ENCODE measurements at places on chromosomes 16 and 17.

GRCh38 chr16:10368969-10369551 is 16.8 kb upstream of the ATF7IP2 start:
- no peak for DNase-seq

DNA sequence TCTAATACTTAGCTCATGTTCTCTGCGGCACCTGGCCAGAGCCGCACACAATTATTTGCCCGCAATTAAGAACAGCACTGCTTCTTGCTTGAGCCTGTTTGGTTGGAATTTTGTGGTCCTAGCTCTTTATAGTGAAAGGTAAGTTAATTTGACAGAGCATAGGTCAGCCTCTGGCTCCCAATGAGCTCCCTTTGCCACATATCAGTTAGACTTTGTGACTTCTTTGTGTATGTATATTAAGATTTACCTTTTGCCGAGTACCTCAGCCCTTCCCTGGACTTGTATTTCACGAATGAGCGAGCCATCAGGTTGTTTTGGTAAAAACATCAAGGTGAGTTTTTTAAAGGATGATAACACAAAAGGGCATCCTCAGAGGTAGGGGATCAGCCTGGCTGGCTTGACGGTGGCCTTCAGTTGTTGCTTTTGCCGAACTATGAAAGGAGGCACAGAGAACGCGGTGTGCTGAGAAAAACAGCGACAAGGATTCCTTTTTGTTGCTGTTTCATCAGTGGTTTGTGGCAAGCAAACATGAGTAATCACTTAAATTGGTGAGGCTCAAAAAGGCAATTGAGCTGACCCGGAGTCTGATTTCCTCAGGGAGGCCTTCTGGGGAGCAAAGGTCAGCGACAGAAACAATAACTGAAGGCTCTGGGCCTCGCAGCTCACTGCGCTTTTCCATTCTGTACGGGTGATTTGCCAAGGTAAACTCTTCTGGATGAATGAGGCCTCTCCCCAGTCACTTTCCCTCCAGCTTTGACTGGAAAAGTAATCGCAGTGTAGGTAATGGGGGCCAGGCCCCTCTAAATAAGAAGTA is 163.6 kb downstream of the HS3ST3A1 start:
- no peak for DNase-seq

- DNase-seq, result no peak
Measured at GRCh38 chr16:76335180-76335974, 58.2 kb downstream of the CNTNAP4 start.

- DNase-seq, result no peak
Measured at GRCh38 chr16:69100071-69100691, 5.3 kb upstream of the HAS3 start.

- no peak for DNase-seq
Measured at GRCh38 chr17:31527606-31528005, 136.1 kb downstream of the RAB11FIP4 start.
